ENCODE measurements at places on chromosomes 1 and 21.

DNA sequence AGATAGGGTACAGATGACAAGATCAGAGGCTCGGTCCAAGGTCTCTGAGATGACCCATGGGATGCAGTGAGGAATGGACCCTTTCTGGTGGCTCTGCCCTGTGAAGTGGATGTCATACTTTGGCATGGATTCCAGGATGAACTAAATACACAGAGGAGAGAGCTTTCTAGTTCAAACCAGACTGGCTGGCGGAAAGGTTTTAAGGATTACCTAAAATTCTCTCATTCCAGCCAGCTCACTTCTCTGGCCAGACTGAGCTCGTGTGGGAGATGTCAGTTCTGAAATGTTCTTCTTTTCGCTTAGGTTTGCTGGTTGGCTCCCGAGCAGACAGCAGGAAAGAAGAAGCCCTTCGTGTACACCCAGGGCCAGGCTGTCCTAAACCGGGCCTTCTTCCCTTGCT lies 6.2 kb downstream of the RNPEP start:
- DNase-seq = no peak

- DNase-seq = peak; percentile 78
These were observed 82.8 kb downstream of the DMRTB1 start for GRCh38 chr1:53541761-53542550.

DNA sequence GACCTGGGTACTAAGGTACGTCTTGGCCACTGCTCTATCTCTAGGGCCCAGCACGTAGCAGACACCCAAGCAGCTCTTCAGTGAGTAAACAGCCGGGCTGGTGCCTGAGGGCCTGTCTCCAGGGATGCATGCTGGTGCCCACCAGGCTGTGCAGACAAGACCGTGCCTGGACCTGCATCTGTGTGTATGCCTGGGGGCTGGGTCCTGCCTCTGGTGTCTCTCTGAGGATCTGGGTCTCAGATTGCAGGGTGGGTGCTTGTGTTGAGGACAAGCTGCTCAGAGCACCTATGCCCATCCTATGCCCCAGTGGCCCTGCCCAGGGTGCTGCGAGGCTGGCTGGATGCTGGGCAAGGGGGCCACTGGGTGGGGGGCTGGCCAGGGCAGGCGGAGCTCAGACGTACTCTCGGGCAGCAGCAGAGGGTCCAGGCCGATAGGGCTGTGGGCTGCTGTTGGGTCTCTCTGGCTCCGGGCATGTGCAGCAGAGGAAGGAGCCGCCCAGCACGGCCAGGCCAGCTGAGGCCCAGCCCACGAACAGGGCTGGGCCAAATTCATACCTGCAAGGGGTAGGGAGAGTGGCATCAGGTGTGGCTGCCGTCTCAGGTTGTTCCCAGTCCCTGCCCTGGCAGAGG lies 4.4 kb downstream of the CLDN19 start:
- DNase-seq = peak; percentile 69

- peak; percentile 49 for DNase-seq
These were observed 65.2 kb upstream of the PRKACB start for GRCh38 chr1:84078842-84079202.

DNA sequence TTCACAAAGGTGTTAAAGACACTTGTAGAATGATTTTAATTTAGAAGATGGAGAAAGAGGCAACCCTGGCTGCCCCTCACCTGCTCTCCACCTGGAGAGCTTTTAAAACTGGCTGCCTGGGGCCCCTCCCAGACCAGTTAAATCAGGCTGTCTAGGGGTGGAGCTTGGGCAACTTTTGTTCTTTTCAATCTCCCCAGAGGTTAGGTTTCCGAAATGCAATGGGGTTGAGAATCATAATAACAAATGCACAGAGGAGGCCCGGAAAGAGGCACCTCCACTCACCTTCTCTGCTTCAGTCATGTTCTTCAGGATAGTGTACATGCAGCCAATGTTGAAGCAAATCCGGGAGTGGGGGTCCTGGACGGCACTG lies 400 bp downstream of the NCF2 start:
- no peak for DNase-seq

- DNase-seq = no peak
These were observed 5.4 kb downstream of the CELF3 start for GRCh38 chr1:151711044-151711800.

DNA sequence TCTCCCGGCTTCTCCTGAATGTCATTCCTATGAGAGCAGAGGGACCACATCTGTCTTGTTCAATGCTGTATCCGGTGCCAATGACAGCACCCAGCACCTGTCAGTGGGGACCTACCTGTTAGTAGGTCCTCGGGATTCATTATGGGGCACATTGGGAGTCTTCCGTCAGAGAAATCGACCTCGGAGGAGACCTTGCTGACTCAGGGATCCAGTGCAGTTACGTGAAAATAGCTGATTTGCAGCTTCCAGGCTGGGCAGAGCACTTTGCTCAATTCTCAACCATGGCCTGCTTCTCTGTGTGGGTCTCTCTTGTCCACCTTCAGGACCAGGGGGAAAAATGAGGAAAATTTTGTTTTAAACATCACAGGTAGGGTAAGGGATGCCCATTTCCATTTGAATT lies 130.2 kb downstream of the PRDM2 start:
- DNase-seq = no peak

GRCh38 chr1:194889310-194889709 lies 1702.9 kb upstream of the B3GALT2 start:
- no peak for DNase-seq

GRCh38 chr1:52482326-52483004 lies 70.4 kb downstream of the TUT4 start:
- no peak for DNase-seq

GRCh38 chr21:46154155-46154954 lies 1.0 kb downstream of the FTCD start:
- no peak for DNase-seq

GRCh38 chr1:205444300-205444930 lies 11.4 kb downstream of the BLACAT1 start:
- peak; percentile 75 for DNase-seq

DNA sequence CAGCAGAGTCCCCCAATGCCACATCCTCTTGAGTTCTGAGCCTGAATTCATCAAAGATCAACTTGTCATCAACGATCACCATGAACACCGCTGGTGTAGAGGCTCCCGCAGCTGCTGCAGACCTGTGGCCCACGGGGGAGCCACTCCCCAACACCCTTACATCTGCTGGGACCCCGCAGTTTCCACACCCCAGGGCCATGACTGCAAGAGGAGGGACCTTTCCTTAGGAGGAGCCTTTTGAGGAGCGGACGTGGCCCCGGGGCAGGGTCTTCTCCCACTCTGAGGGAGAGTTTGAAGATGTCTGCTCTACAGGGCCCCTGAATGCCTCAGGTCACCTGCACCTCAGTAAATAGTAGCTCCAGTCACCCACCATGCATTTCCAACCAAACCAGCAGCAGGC lies 2.7 kb downstream of the PRDM15 start:
- DNase-seq = no peak

DNA sequence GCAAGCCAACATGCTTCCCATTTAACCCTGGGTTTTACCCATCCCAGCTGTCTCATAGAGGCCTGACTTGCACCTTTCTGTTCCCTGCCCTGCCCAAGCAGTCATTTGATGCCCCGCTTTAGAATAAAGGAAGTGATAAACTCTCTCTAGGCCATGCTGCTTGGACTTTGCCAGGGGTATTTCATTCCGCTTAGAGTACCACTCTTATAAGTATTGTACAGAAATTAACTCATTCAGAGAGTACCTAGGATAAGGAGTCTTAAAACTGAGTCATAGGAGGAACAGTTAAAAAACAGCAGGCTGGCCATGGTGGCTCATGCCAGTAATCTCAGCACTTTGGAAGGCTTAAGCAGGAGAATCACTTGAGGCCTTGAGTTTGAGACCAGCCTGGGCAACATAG lies 21.0 kb upstream of the LYST start:
- no peak for DNase-seq

GRCh38 chr1:237084341-237085077 lies 42.5 kb downstream of the RYR2 start:
- DNase-seq = no peak

GRCh38 chr21:34511181-34511580 lies 829 bp downstream of the KCNE1 start:
- peak; percentile 18 for DNase-seq

DNA sequence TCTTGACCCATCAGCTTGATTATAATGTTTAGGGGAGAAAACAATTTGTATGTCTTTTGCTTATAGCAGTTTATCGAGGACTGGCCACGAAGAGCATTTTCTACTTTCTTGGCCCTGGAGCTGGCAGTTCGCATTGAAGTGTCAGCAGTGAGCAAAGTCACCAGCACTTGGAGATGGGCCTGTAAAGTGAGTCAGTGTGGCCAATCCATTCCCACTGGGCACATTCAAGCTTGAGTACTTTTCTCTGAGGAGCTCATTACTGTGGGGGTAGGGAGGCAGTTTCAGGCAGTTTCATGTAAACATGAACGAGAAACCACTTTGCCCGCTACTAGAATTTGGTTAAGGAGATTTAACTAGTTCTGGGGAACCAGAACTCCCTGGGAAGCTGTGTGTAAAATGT lies 164.8 kb downstream of the PRDM2 start:
- DNase-seq = no peak

- DNase-seq = peak; percentile 65
These were observed at the start of gene GOLT1A for GRCh38 chr1:204213668-204214662. Gene GOLT1A (minus strand): TSS chr1:204213988. CDS start chr1:204213906, 82 bp downstream.

- DNase-seq = peak; percentile 76
These were observed at the start of gene SHISAL2A for GRCh38 chr1:52632732-52633290. Gene SHISAL2A (plus strand): TSS chr1:52633168. CDS start chr1:52633494, 326 bp downstream.

DNA sequence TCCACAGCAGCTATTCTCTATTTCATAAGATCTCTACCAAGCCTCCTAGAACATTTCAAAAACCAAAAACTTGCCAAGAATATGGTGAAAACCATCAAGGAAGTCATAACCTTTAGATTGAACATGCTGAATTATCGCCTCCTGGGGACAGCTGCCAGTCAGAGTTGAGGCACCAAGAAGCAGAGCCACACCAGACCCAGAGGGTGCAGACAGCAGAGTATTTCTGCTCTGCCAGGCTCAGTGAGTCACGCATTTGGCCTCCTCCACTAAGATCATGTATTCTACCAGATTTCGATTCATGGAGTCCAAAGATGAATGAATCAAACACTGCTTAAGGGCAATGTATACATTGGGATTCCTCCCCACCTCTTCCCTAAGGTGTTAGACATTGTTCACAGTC lies 2.1 kb downstream of the F3 start:
- DNase-seq = no peak

- DNase-seq = no peak
These were observed 98.2 kb downstream of the DMRTB1 start for GRCh38 chr1:53557369-53557768.

GRCh38 chr1:110462964-110463363 lies 12.0 kb downstream of the PROK1 start:
- peak; percentile 3 for DNase-seq

DNA sequence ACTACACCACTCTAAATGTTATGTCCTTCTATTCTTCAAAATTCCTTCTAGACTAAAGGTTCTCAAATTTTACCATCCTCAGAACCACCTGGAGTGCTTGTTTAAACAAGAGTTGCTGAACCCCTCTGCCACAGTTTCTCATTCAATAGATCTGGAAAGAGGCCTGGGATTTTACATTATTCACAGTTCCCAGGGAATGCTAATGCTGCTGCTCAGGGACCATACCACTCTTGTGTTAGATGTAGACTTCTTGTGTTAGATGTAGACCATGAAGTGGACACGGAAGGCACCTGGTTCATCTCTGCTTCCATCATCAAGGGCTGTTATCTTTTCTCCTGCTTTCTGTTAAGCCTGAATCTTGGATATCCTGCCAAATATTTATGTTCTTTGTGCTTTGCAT lies 31.3 kb upstream of the CCN1 start:
- DNase-seq = no peak

GRCh38 chr21:33916200-33916567 lies 580 bp upstream of the ATP5PO start:
- no peak for DNase-seq

GRCh38 chr21:17200250-17200649 lies 312.6 kb upstream of the CXADR start:
- no peak for DNase-seq

DNA sequence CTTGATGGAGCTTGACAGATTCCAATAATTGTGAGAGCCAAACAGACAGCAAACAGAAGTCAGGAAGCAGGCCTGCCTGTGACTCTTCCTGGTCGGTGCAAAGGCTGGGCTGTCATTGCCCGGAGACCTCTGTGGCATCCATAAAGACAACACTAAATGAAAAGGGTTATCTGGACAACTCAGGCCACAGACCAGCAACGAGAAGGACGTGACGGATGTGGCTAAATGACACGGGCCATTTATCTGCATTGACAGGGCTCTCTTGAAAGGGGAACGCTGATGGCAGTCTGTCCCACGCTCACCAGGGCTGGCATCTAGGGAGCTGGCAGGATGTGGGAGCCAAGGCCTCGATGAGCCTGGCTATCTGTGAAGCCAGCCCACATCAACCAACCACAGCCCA lies 35.0 kb downstream of the HMGB4 start:
- no peak for DNase-seq

DNA sequence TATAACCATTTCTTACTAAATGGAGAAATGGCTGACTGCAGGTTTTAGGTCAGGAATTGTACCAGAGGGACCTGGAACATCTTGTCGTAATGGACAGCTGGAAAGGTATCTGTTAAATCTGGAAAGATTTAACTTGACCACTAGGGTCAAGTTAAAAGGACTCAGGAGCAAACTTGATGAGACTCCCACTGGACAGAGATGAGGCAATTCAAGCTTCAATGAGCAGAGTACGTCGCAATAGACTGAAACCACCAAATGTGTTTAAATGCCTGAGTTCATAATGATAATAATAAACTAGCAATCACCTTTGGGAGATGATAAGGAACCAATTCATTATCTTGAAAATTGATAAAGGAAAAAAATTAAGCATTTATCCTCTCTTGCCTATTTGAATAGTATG lies 8.7 kb downstream of the IFNLR1 start:
- no peak for DNase-seq

DNA sequence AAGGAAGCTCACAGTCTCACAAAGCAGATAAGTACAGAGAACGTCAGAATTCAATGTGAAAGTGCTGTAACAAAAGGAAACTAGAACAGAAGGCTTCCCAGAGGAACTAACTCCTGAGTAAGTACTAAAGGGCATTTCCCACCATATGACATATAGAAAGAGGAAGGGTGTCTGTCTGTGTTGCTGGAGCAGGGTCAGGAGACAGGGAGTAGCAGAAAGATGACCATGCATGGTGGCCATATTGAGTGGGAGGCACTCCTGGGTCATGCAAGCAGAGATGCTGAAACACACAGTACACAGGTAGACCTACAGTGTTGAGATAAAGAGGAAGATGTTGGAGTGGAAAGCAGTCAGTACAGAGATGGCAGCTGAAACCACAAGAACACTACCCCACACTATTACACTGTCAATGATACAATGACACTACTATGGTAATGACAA lies 47.3 kb downstream of the SLC25A24 start:
- DNase-seq = no peak

DNA sequence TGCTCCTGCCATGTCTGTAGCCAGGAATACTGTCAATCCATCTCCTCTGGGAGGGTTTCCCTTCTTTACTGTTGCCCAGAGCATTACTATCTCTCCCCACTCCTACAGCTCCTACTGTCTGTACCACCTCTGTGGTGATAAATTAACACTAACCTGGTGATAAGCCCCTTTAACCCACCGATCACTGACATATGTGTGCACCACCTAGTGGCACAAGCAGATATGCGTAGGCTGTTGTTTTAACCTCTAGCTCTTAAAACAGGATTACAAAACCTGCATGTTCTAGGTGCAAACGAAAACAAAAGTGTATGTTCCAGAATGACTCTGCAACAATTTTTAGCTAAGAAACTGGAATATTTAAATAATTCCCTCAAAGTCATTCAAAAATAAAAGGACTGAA lies 93.9 kb upstream of the BEND5 start:
- peak; percentile 22 for DNase-seq

- peak; percentile 66 for DNase-seq
These were observed 214.1 kb downstream of the NUF2 start for GRCh38 chr1:163535807-163536206.

GRCh38 chr1:169753549-169753948 lies 19.7 kb upstream of the SELE start:
- DNase-seq = no peak

Data from NCI-H69 (cell line).